Right ventricle myocardium inferior (tissue), 1 donor: ENCODE measurements at places on chromosomes 5 and 9. TPM values are rescaled to one million over a fixed set of nuclear protein-coding genes. Genes with fewer than 3 reads are reported as not detected.

DNA sequence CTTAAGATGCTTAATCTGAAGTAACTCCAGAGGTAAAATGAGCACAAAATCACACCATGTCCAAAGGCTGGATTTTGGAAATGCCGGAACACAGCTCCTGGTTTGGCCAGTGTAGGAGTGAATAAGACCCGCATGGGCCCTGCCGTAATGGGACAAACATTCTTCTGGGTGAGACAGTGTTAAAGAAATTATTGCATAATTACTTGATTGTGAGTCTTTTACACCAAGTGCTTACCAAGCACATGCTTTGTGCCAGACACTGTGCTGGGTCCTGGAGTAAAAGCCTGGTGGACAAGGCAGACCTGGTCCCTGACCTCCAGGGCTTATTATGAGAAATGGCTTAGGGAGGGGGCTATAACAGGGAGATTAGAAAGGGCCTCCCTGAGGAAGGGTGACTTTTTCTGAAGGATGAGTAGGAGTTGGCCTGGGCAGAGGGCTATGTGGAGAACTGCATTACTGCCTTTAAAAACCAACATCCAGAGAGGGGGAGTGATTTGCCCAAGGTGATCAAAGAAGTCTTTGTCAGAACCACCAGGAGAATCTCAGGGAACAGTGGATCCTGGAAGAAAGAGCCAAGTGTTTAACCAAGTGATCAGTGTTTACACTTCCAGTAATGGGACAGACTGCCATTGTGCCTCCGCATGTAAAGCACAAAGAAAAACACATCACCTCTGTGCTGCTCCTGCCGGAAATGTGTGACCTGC, 3.5 kb downstream of the PDE6A start:
- DNase-seq = no peak

Gene SCGB3A2
- total RNA-seq = not detected

- no peak for DNase-seq
These were observed 20.2 kb downstream of the HNRNPH1 start for GRCh38 chr5:179603308-179603707.

GRCh38 chr9:121876658-121877271, 216.3 kb downstream of the TTLL11 start:
- DNase-seq = no peak

- DNase-seq = no peak
These were observed 15.1 kb upstream of the TNFAIP8 start for GRCh38 chr5:119340597-119341218.
